ENCODE measurements at places on chromosomes 2 and 18.

DNA sequence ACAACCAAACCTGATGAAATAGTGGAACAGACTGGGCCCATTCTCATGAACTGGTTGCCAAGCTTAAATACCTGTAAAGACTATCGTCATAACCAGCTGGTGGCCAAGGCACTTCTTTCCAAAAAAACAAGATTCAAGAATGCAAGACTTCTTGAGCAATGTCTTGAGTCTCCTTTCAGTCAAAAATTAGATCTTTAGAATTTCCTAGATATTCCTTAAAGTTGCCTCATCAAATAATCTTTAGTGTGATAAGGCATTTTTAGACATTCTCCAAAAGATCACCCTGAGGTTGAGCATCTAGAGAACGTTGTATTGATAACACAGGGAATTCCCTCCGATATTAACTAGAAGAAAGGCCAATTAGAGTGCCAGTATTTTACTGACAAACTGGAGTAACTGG, 236.4 kb upstream of the MEX3C start:
- no peak for DNase-seq

GRCh38 chr2:218880102-218880858, at the start of gene WNT10A:
Gene WNT10A, plus strand, starts transcription at chr2:218880852. Its CDS starts 144 bp downstream, at chr2:218880996.
- DNase-seq, result no peak

DNA sequence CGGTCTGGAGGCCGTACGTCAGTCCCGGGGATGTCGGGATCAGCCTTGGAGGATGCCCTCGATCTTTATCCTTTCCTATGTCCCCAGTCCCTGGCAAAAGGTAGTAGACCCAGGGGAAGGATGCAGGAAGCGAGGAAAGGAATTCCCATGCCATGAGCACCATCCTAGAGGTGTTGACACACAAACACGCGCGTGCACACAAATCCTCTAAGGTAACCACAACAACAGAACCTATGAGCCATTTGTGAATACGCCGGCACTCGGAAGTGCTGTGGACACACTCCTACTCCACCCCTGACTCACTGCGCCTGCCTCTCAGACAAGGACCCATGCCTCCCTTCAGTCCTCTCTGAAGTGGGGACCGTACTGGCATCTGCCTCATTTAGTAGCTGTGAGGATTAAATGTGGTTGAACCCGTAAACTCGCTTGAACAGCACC, 11.3 kb upstream of the MLPH start:
- no peak for DNase-seq

DNA sequence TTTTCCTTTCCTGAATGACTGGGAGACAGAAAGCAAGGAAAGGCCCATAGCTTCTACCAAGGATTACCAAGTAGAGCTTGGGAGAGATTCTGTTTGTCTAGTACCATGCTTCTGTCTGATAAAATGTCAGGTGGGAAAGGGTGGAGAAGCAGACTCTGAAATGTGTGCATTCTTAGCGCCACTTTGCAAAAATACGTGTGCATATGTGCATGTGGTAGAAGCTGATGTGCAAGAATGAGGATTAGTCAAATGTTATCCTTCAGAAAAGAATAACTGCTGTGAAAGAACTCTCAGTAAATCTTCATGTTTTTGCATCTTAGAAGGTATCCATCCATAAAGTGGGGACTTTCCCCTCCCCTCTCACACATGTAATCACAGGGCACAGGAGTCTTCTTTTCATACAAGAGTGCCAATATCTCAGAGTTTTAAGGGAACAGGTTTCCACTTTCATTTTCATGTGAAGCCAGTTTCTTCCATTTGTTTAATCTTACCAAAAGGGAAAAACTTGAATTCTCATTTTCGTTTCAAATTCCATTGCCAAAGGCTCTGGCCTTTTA, 15.4 kb upstream of the DGKD start:
- DNase-seq, result no peak

DNA sequence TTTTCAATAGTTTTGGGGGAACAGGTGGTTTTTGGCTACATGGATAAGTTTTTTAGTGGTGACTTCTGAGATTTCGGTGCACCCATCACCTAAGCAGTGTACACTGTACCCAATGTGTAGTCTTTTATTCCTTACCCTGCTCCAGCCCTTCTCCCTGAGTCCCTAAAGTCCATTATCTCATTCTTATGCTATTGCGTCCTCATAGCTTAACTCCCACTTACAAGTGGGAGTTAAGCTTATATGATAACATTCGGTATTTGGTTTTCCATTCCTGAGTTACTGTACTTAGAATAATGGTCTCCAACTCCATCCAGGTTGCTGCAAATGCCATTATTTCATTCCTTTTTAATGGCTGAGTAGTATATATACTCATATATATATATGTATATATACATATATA, 90.9 kb upstream of the ACSL3 start:
- no peak for DNase-seq

GRCh38 chr2:205869439-205869838, 187.1 kb downstream of the NRP2 start:
- no peak for DNase-seq

All from testis (tissue), 5 donors.